Left kidney (tissue), 8 donors: ENCODE measurements at places on chromosomes 7 and 10. TPM values are rescaled to one million over a fixed set of nuclear protein-coding genes. Genes with fewer than 3 reads are reported as not detected.

Gene SMKR1
- 3.9 TPM for polyA plus RNA-seq

Gene RBM20
- 5.3 TPM for polyA plus RNA-seq

Gene ETV1
- 45.6 TPM for polyA plus RNA-seq

Gene TNRC18
- 120 TPM for polyA plus RNA-seq

Gene GBX1
- 0.22 TPM for polyA plus RNA-seq

Gene SEMA3E
- 1.3 TPM for polyA plus RNA-seq

Gene FAM24A
- not detected for polyA plus RNA-seq

Gene ASB4
- 0.10 TPM for polyA plus RNA-seq

Gene PRKG1
- polyA plus RNA-seq: 14.9 TPM

Gene SORBS1
- polyA plus RNA-seq: 41.7 TPM
